ENCODE measurements at places on chromosomes 11 and 22.
A peak's percentile ranks its signal among the peaks of the same experiment; 100 is the strongest.

GRCh38 chr11:90500922-90501568 lies 278.2 kb upstream of the CHORDC1 start:
- no peak for DNase-seq

- DNase-seq: no peak
Measured at GRCh38 chr22:25701056-25701780, 40.8 kb upstream of the MYO18B start.

DNA sequence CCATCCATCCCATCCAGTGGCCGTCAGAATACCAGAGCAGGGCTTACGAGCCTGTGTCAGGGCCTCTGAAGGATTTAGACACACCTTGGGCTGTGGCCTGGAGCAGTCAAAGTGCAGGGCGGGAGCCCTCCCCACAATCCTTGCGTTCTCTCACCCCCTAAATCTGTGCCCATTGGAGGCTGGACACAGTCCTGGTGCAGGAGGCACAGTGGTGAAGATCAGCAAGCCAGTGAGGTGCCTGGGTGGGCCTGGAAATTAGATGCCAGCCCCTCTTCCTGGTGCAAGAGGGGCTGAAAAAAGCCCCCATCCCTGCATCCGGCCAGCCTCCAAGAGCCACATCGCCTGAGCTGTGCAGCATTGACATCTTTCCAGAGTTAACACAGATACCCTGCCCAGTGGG lies 1045.8 kb downstream of the TBC1D22A start:
- DNase-seq: no peak

DNA sequence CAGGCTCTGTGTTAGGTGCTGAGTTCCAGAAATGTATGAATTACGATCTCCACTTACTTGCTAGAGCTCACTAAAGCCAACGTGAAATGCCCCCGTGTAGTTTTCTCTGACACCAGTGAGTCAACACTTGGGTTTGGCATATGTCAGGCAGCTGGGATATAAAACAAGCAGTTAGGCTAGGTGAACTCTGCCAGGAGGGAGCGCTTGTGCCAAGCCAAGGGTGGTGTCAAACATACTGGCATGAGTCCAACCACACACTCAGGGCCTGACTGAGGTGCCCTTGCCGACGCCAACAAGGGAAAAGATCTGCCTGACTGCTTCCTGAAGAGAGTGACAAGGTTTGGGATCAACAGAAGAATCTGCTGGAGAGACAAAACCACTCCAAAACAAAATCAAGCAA lies 167.8 kb upstream of the NARS2 start:
- no peak for DNase-seq

DNA sequence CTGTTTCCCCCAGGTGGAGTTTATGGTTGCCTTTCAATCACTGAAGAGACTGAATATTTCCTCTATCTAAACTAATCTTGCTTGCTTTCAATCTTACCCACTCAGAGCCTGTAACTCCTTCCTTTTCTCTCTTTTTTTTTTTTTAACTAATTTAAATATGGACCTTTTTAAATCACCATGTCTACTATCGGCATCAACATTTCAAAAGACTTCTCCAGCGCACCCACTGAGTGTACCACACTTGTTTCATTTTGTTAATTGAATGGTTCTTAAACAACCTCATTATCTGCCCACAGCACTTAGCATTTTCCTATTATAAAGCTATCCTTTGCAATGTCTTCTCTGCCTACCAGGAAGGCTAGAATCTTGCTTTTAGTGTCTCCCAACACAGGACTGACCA lies 1212.5 kb downstream of the LRRC4C start:
- DNase-seq: no peak

DNA sequence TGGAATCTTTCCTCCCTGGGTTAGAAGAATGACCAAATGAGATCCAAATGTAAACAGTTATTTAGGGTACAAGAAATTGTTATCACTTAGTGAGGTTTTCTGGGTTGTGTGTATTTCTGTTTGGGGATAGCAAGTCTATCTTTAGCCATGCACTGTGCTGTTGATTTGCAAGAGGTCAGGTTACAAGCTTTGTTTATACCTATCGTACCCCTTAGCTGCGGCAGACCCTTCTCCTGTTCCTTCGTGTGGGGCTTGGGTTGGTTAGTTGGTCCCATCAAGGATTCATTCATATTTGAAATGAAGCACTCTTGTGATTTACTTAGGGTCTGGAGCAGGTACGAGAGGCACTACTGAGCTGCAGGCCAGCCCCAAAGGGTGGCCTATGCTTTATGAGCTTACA lies 72.6 kb downstream of the USP35 start:
- DNase-seq: no peak

DNA sequence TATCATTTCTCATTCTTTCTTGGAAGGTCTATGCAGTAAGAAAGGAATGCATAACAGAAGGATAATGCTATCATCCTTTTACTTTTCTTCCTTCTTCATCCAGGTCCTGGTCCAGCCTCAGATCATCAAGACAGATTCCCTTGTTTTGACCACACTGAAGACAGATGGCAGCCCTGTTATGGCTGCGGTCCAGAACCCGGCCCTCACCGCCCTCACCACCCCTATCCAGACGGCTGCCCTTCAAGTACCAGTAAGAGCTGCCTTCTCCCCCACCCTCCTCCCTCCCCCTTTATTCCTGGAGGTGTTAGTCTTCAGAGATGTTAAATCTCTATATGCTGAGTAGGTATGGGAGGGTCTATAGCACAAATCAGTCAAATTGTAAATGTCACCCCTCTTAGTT lies 37.9 kb downstream of the SREBF2 start:
- DNase-seq: no peak

- DNase-seq: peak; percentile 5
Measured at GRCh38 chr11:113305440-113306336, 8.7 kb upstream of the TTC12 start.

GRCh38 chr11:61021661-61022212 lies 50.3 kb downstream of the CD6 start:
- DNase-seq: no peak

GRCh38 chr11:112995423-112996090 lies 34.3 kb downstream of the NCAM1 start:
- DNase-seq: no peak

DNA sequence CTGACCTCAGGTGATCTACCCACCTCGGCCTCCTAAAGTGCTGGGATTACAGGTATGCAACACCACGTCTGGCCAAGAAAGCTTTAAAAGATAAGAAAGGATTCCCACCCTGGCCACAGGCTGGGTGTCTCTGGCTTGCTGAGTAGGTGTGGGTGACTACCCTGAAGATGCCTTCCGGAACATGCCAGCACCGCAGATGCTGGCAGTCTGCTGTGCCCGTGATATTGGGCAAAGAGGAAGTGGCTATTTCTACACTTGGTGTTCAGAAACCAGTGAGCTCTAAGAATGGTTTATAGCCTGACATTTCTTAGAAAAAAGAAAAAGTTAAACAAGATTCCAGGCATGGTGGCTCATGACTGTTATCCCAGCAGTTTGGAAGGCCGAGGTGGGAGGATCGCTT lies 6.1 kb downstream of the MRPL11 start:
- no peak for DNase-seq

DNA sequence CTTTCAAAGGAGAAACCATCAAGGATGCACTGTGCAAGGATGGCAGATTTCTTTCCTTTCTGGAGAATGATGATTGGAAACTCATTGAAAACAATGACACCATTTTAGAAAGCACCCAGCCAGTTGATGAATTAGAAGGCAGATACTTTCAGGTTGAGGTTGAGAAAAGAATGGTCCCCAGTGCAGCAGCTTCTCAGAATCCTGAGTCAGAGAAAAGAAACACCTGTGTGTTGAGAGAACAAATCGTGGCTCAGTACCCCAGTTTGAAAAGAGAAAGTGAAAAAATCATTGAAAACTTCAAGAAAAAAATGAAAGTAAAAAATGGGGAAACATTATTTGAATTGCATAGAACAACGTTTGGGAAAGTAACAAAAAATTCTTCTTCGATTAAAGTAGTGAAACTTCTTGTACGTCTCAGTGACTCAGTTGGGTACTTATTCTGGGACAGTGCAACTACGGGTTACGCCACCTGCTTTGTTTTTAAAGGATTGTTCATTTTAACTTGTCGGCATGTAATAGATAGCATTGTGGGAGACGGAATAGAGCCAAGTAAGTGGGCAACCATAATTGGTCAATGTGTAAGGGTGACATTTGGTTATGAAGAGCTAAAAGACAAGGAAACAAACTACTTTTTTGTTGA lies 9.8 kb downstream of the FAM111A start:
- DNase-seq: no peak
